Right cardiac atrium (tissue), 5 donors: ENCODE measurements at places on chromosomes 6 and 20.

DNA sequence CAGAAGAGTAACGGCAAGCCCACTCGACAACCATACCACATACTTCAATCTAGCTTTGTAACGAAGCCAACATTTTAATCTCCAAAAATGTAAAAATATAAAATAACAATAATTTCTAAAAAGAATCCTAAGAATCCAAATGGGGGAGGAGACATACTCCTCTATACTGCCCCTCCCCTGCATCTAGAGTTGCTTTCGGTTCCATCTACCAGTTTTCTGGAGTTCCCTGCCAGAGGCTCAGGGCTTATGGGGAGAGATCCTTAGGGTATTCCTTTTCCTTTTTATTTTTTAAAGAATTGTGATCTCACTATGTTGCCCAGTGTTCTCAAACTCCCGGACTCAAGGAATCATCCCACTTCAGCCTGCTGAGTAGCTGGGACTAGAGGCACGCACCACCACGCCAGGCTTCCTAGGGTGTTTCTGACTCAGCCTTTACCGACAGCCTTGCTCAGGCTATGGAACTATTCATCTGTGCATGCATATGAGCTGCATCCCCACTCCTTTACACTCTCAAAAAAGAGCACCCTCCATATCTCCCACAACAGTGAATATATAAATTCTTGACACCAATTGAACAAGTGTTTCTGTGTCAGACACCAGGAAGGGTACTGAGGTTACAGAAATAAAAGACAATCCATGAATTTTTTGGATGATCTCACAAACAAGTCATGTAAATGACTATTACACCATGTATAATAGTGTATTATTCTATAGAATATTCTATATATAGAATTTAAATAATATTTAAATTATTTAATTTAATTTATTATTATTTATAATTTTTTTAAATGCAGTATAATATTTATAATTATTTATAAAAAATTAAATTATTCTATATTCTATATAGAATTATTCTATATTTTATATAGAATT, 40.7 kb upstream of the UBR2 start:
- DNase-seq = no peak

- DNase-seq = no peak
Observed at GRCh38 chr20:60662307-60662706, 589.8 kb upstream of the CDH4 start.

- DNase-seq = no peak
Observed at GRCh38 chr6:106924694-106925523, 49.6 kb downstream of the CD24 start.

DNA sequence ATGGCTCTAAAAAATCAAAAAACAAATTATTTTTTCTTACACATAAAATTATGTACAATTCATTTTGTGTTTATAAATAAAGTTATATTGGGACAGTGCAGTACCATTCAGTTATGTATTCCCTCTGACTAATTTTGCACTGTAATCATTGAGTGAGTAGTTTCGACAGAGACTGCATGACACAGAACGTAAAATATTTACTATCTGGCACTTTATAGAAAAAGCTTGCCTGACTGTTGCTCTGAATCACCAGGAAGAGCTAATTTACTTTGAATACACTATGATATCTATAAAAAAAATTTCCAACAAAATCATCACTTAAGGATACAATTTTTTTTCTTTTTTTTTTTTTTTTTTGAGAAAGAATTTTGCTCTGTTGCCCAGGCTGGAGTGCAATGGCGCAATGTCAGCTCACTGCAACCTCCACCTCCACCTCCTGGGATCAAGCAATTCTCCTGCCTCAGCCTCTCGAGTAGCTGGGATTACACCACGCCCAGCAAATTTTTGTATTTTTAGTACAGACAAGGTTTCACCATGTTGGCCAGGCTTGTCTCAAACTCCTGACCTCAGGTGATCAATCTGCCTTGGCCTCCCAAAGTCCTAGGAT, 11.0 kb upstream of the KHDC1L start:
- no peak for DNase-seq

DNA sequence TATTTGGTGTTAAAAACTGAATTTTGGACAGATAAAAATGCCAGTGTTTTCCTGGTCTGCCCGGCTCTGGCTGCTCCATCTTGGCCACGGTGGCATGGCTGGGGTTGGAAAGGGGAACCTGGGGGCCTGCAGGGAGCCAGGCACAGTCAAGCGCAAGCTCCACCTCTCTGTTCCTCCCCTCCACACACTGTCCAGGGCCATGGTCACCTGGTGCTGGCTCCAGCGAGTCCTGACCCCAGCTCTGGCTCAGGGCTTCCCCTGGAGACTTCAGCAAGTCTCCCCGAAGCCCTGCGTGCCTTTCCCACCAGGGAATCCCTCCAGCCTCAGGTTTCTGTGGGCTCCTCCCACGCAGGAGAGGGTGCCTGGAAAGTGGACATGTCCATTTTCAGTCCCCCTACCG, 298.5 kb downstream of the QKI start:
- DNase-seq = peak; percentile 61
